ENCODE measurements at places on chromosomes 6 and 20. TPM values are rescaled to one million over a fixed set of nuclear protein-coding genes. Genes with fewer than 3 reads are reported as not detected.

DNA sequence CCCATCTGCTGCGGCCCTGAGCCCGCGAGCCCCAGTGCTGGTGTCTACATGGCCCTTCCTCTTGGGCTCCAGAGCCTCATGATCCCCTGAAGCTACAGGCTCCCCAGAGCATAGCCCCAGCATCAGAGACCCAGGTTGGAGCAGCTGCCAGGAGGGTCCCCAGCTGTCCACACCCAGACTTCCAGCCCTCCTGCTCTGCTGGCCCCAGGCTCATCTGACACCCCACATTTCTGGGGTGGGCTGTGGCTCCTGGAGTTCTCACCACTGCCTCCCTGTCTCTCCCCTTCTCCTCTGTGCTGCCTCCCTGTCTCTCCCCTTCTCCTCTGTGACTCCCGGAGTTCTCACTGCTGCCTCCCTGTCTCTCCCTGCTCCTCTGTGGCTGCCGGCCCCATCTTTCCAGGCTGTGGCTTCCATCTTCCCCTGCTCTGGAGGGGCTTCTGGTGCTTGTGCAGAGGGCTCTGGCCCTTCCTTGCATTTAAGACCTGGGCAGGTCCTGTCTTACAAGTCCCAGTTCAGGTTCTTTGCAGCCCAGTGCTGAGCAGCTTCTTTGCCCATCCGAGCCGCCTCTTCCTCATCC is 108.1 kb downstream of the ERMARD start:
- no peak overlapping the region for H3K27ac ChIP-seq
- H3K4me1 ChIP-seq, result no peaks in the 10 kb centered on the region
- no peaks in the 10 kb centered on the region for H3K36me3 ChIP-seq
- no peaks in the 10 kb centered on the region for H3K27me3 ChIP-seq

Gene SIRPG
- total RNA-seq, result not detected

GRCh38 chr6:136846046-136846445 is 23.7 kb downstream of the PEX7 start:
- DNase-seq, result no peak
- no peak overlapping the region for H3K27ac ChIP-seq
- no peaks in the 10 kb centered on the region for H3K36me3 ChIP-seq
- H3K4me1 ChIP-seq, result peaks cover 4% of the 10 kb centered on the region
- no peaks in the 10 kb centered on the region for H3K27me3 ChIP-seq
- H3K4me3 ChIP-seq, result no peak overlapping the region

Gene FKBP1C
- not detected for total RNA-seq

Gene DSP
- 0.46 TPM for total RNA-seq

GRCh38 chr6:151494936-151495320 is 1.1 kb downstream of the CCDC170 start:
- H3K4me1 ChIP-seq, result no peaks in the 10 kb centered on the region
- DNase-seq, result no peak
- H3K36me3 ChIP-seq, result no peaks in the 10 kb centered on the region
- H3K4me3 ChIP-seq, result peak overlapping the region; percentile 68

Measured in gastrocnemius medialis (tissue), 4 donors.